ENCODE measurements at places on chromosomes 2 and 18.

DNA sequence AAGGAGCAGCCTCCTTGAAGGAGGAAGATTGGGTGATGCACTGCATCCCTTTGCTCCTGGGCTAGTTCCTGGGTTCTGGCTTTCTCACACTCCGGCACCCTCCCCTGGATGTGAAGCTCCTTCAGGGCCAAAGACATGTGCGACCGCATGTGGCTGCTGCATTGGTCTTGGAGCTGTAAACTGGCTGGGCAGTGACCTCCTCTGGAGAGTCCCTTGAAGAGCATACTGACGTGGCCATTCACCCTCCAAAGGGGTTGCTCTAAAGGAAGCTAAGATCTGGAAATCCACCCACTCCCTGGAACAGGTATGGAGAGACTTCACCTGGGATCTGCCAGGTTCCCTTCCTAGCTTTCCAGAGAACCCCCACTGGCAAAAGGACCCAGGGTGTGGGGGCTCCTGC is 62.1 kb downstream of the TMEM17 start:
- no peaks in the 10 kb centered on the region for H3K4me1 ChIP-seq
- DNase-seq, result no peak
- H3K36me3 ChIP-seq, result no peaks in the 10 kb centered on the region

DNA sequence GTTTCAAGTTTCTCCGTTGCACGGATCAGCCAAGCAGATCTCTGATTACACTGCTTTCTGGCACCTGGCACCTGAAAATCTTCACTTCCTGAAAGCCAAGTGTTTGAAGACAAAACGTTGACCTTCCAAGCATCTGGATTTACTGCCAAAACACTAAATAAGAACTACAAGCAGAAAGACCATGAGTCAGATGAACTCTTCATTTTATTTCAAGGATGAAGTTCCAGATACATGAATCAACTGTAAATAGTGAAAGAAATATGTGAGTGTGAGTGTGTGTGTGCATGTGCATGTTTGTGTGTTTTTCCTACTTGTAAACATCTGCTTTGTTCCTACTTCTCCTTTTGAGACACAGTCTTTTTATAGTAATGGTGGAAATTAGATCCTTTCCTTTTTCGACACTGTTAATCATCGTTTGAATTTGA is 60.0 kb upstream of the DTNA start:
- H3K27me3 ChIP-seq, result peaks cover 6% of the 10 kb centered on the region
- no peak overlapping the region for H3K27ac ChIP-seq
- H3K4me1 ChIP-seq, result no peaks in the 10 kb centered on the region

DNA sequence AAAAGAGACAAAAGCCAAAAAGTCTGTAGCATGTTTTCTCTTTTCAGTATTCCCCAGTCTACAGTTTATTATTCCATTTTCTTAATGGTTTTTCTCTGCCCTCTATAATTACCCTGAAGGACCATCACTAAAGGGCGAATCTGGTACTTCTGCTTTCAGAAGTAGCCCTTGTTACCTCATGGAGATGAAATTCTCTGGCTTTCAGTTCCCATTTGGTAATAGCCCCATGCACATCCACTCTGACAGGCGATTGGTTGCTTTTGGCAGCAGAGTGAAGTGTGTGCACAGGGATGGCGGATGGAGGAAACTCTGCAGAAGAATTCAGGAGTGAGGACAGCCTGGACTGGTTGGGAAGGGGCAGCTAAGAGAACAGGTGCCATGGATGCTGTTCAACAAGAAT is 66.3 kb upstream of the NABP1 start:
- H3K36me3 ChIP-seq, result no peaks in the 10 kb centered on the region
- peaks cover 3% of the 10 kb centered on the region for H3K27me3 ChIP-seq
- peaks cover 7% of the 10 kb centered on the region for H3K4me1 ChIP-seq
- no peak for DNase-seq
- H3K4me3 ChIP-seq, result no peak overlapping the region
- H3K27ac ChIP-seq, result no peak overlapping the region

- no peak overlapping the region for H3K27ac ChIP-seq
- peaks cover 25% of the 10 kb centered on the region for H3K36me3 ChIP-seq
These were observed 227.9 kb downstream of the PRKCE start for GRCh38 chr2:45879406-45879805.

DNA sequence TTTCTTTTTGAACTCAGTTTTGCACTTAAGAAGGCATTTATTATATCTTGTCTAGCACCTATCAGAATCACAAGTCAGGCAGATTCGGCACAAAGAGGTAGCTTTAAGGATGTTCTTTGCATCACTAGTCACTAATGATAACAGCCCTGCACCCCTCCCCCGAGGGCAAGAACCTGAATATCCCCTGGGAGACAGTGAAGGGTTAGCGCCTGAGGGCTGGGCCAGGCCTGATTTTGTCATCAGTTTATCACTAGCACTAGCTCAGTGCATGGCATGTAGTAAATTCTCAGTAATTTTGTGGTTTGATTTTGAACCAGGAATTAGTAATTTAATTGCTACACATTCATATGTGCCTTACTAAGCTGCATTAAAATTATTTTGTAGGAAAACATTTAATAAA is 23.9 kb upstream of the HS6ST1 start:
- H3K4me1 ChIP-seq, result no peaks in the 10 kb centered on the region
- H3K27ac ChIP-seq, result no peak overlapping the region
- no peak overlapping the region for H3K4me3 ChIP-seq
- H3K27me3 ChIP-seq, result no peaks in the 10 kb centered on the region
- no peaks in the 10 kb centered on the region for H3K36me3 ChIP-seq
- no peak for DNase-seq

GRCh38 chr2:79938648-79939047 is 365.9 kb downstream of the LRRTM1 start:
- no peaks in the 10 kb centered on the region for H3K27me3 ChIP-seq
- no peaks in the 10 kb centered on the region for H3K4me1 ChIP-seq
- H3K27ac ChIP-seq, result no peak overlapping the region
- H3K4me3 ChIP-seq, result no peak overlapping the region
- DNase-seq, result no peak

- no peak for DNase-seq
- peaks cover 3% of the 10 kb centered on the region for H3K27me3 ChIP-seq
- H3K27ac ChIP-seq, result no peak overlapping the region
- no peaks in the 10 kb centered on the region for H3K4me1 ChIP-seq
These were observed 70.8 kb upstream of the NABP1 start for GRCh38 chr2:191607096-191607495.

GRCh38 chr2:47032773-47033101 is 117.1 kb upstream of the MCFD2 start:
- no peaks in the 10 kb centered on the region for H3K27me3 ChIP-seq
- peaks cover 9% of the 10 kb centered on the region for H3K36me3 ChIP-seq
- DNase-seq, result no peak
- H3K4me1 ChIP-seq, result peaks cover 17% of the 10 kb centered on the region
- no peak overlapping the region for H3K27ac ChIP-seq
- H3K4me3 ChIP-seq, result no peak overlapping the region

- no peaks in the 10 kb centered on the region for H3K4me1 ChIP-seq
- no peaks in the 10 kb centered on the region for H3K27me3 ChIP-seq
- DNase-seq, result no peak
- H3K4me3 ChIP-seq, result no peak overlapping the region
These were observed 787.2 kb downstream of the TDRD15 start for GRCh38 chr2:21910832-21911507.

- H3K4me3 ChIP-seq, result no peak overlapping the region
- peaks cover 11% of the 10 kb centered on the region for H3K4me1 ChIP-seq
- no peaks in the 10 kb centered on the region for H3K36me3 ChIP-seq
- DNase-seq, result no peak
- peaks cover 60% of the 10 kb centered on the region for H3K27me3 ChIP-seq
- no peak overlapping the region for H3K27ac ChIP-seq
These were observed 1.4 kb upstream of the ATP8B1 start for GRCh38 chr18:57804557-57804956.

- no peaks in the 10 kb centered on the region for H3K4me1 ChIP-seq
- H3K27me3 ChIP-seq, result peaks cover 40% of the 10 kb centered on the region
- DNase-seq, result no peak
- no peak overlapping the region for H3K27ac ChIP-seq
- H3K4me3 ChIP-seq, result no peak overlapping the region
These were observed 7.9 kb upstream of the RNF152 start for GRCh38 chr18:61900504-61901281.

DNA sequence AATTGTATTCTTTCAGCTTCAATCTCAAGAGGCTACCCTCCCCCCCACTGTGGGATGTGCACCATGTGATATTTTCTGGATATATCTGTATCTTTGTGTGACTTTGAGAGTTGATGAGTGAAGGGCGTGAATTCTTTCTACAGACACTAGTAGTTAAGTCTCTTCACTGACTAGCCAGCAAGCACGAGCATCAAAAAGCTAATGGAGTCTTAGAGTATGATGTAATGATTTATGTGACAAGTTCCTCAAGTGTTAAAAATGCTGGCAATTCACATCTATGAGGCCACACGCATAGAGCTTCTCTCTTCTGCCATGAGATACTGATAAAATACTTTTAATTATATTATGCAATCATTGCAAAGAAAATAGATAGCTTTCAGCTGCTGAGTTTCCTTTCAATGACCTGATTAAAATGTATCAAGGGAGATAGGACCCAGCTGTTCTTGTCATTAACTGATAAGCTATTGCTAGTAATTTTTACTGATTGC is 304.8 kb downstream of the TRIB2 start:
- H3K36me3 ChIP-seq, result no peaks in the 10 kb centered on the region
- no peaks in the 10 kb centered on the region for H3K4me1 ChIP-seq
- no peak overlapping the region for H3K4me3 ChIP-seq
- peaks cover 32% of the 10 kb centered on the region for H3K27me3 ChIP-seq
- DNase-seq, result no peak

DNA sequence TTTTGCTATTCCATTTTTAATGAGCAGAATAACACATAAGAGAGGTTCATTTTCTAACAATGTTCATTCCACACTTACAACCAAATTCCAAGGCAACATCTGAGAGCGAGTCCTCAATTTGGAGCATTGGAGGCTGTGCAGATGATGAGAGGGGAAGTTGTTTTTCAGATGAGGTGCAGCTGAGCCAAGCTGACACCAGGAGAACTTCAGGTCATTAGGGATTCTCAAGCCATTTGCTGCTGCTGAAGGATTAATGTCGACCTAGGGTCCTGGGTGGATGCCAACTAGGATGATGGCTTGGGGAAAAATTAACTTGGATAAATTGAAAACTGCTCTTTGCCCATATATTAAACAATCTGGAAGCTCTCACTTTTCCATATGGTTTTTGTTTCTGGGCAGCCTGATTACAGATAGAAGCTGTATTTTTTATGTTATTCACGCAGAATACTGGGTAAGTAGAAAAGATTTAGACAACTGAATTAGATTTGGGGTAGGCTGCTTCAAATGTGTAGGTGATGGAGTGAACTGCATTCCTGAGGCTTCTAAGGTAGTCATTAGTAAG is 206.4 kb upstream of the SLC39A10 start:
- H3K36me3 ChIP-seq, result peaks cover 2% of the 10 kb centered on the region
- H3K27me3 ChIP-seq, result no peaks in the 10 kb centered on the region
- H3K4me3 ChIP-seq, result no peak overlapping the region
- H3K27ac ChIP-seq, result no peak overlapping the region

DNA sequence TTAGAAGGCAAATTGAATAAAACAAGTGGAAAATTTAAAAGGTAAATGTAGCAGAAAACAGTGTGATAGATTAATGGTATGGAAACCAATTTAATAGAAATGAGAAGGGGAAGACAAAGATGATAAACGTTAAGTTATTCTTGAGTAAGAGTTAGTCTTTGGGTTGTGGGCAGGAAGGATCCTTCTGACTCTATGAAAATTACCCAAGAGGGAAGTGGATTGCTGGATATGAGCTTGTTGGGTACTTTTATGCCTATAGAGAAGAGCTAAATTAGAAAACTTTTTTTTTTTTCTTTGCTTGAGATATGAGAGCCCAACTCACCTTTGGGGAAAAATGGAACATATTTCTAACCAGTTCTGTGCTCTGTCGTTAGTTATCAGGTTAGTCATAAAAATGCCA is 144.0 kb downstream of the LDLRAD4 start:
- H3K27me3 ChIP-seq, result no peaks in the 10 kb centered on the region
- H3K36me3 ChIP-seq, result no peaks in the 10 kb centered on the region
- no peak overlapping the region for H3K27ac ChIP-seq
- no peaks in the 10 kb centered on the region for H3K4me1 ChIP-seq

GRCh38 chr2:152093464-152093863 is 5.4 kb downstream of the CACNB4 start:
- no peak overlapping the region for H3K4me3 ChIP-seq
- H3K4me1 ChIP-seq, result peaks cover 9% of the 10 kb centered on the region
- peaks cover 56% of the 10 kb centered on the region for H3K27me3 ChIP-seq
- no peak for DNase-seq

GRCh38 chr2:12417786-12418185 is 298.9 kb upstream of the TRIB2 start:
- H3K36me3 ChIP-seq, result peaks cover 13% of the 10 kb centered on the region
- no peak overlapping the region for H3K27ac ChIP-seq
- H3K4me1 ChIP-seq, result peaks cover 58% of the 10 kb centered on the region
- H3K4me3 ChIP-seq, result no peak overlapping the region
- no peak for DNase-seq
- no peaks in the 10 kb centered on the region for H3K27me3 ChIP-seq

GRCh38 chr2:42566837-42567321 is 1.6 kb upstream of the MTA3 start:
- H3K4me1 ChIP-seq, result peaks cover 30% of the 10 kb centered on the region
- H3K27me3 ChIP-seq, result no peaks in the 10 kb centered on the region
- H3K36me3 ChIP-seq, result peaks cover 10% of the 10 kb centered on the region
- peak overlapping the region; percentile 31 for H3K27ac ChIP-seq

GRCh38 chr18:23553887-23554286 is 32.4 kb downstream of the NPC1 start:
- H3K36me3 ChIP-seq, result peaks cover 54% of the 10 kb centered on the region
- no peak overlapping the region for H3K27ac ChIP-seq

DNA sequence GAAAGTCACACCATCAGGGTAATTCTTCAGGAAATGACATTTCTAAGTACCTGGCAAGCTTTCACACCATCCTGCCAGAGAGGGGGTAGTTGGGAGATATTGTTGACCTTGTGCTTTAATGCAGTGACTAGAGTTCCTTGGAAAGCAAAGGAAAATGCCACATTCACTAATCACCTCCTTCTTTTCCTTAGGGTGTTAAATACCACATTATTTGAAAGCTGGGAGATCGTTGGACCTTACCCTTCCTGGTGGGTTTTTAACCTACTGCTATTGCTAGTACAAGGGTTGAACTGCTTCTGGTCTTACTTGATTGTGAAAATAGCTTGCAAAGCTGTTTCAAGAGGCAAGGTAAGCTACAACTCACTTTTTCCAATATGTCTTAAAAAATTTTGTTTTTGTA is 37.0 kb upstream of the NOSTRIN start:
- no peaks in the 10 kb centered on the region for H3K27me3 ChIP-seq
- no peak for DNase-seq
- no peak overlapping the region for H3K27ac ChIP-seq
- peaks cover 25% of the 10 kb centered on the region for H3K36me3 ChIP-seq
- H3K4me3 ChIP-seq, result no peak overlapping the region

GRCh38 chr2:7281231-7282201 is 364.3 kb downstream of the RNF144A start:
- DNase-seq, result no peak
- H3K27me3 ChIP-seq, result no peaks in the 10 kb centered on the region
- H3K36me3 ChIP-seq, result no peaks in the 10 kb centered on the region
- H3K4me3 ChIP-seq, result no peak overlapping the region
- H3K4me1 ChIP-seq, result no peaks in the 10 kb centered on the region
